ENCODE measurements at places on chromosomes 13 and 19.

DNA sequence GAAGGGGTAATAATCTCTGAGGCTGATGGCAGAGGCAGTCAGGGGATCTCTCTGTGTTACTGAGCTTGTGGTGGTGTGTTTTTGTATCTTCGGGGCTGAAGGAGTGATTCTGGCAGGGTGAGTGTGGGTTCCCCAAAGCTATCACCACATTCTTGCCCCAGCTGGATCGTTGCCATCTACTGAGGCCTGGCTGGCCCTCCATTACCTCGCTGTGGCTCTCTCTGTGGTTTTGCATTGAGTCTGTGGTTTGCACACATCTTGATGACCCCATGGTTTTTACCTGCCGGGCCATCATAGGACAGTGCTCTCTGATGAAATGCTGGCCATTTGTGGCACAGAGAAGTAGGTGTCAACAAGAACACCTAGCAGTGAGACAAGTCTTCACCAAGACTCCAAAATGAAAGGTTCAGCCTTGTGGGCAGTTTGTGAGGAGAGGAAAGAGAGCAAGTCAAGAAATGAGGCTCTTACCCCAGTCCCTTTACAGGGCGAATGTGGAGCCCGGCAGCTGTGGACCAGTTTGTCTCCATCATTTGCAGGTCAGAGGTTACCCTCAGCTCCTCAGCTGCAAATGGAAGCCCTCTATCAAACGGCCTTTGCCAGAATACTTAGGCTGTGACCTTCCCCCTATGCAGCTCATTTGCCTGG lies 69.0 kb upstream of the NPAS1 start:
- no peak for DNase-seq

- DNase-seq: no peak
These were observed 185.5 kb downstream of the DNAJC3 start for GRCh38 chr13:95862408-95862807.

DNA sequence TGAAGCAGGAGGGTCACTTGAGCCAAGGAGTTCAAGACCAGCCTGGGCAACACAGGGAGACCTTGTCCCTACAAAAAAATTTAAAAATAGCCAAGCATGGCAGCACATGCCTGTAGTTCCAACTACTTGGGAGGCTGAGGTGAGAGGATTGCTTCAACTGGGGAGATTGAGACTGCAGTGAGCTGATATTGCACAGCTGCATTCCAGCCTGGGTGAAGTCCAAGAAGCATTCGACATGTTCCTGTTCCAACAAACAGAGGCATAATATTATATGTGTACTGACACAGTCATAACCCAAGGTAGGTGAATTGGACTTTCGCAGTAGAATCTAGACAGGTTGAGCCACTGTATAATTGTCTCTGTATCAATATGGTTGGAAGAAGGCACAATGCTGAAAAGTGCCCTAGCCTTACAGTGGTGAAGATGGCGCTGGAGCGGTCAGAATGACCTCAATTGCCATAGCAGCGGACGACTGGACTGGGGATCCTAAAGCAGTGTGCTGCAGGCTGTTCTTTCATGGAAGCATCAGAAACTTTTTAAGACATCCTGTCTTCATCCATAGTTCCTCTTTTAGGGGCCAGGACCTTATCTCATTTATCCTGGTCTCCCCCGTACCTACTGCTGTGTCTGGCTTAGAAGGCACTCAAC lies 112.0 kb upstream of the CLDN10 start:
- DNase-seq: no peak

DNA sequence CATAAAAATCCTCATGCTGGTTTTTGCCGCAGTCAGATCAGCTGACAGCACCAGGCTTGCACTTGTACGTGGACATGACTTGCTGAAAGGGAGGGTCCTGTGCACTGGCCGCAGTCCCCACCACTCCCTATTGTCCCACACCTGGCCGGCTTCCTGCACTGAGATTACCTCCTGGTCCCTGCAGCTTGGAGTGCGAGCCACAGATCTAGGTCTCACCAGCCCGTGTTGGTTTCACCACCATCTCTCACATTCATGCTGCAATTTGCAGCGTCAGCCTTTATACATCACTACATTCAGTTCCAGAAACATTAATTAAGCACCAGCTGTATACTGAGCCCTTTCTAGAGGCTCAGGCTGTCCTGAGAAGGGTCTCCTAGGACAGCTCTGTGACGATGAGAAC lies 15.0 kb upstream of the CD22 start:
- DNase-seq: no peak

- DNase-seq: no peak
These were observed 236.2 kb upstream of the HTR2A start for GRCh38 chr13:47133011-47133445.

GRCh38 chr19:58558623-58559274 lies 338 bp upstream of the UBE2M start:
- DNase-seq: no peak

- DNase-seq: no peak
These were observed 5.1 kb upstream of the KLF2 start for GRCh38 chr19:16319481-16319880.

DNA sequence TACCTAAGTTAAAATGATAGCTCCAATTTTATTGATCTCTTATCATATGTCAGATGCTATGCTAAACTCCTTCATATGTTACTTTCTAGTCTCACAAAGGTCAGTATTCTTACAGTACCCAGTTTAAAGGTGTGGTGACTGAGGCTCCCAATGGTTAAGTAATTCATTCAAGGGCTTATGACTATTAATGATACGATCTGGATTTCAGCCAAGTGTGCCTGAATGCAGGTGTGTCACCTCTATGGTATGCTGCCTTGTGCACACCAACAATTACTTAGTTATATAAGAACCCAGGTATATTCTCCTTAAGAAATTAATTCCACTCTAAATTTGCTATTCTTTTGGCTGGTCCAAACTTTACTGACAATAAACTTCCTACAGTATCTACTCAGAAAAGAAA lies 84.6 kb upstream of the TRPC4 start:
- DNase-seq: no peak

DNA sequence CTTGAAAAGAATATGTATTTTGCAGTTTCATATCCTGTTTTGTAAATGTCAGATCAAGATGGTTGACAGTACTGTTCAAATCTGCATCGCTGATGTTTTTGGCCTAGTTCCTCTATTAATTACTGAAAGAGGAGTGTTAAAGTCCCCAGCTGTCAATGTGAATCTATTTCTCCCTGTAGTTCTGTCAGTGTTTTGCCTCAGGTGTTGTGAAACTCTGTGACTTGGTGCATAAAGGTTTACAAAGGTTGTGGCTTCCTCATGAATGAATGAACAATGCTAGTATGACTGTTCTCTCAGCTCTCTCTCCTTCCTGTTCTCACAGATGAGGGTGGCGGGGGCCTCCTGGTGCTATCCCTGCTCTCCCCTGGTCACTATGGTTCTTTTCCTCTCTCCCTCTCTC lies 142.4 kb downstream of the MYCBP2 start:
- no peak for DNase-seq

DNA sequence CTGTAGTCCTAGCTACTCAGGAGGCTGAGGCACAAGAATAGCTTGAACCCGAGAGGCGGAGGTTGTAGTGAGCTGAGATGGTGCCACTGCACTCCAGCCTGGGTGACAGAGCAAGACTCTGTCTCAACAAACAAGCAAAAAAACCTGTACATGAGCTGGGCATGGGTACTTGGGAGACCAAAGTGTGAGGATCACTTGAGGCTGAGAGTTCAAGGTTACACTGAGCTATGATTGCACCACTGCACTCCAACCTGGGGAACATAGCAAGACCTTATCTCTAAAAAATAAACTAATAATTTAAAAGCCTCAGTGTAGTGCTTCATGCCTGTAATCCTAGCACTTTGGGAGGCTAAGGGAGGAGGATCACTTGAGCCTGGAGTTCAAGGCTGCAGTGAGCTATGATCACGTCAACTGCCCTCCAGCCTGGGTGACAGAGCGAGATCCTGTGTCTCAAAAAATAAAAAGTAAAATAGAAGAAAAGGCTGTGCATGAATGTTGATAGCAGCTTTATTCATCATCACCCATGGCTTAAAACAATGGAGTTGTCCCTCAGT lies 12.3 kb upstream of the DOCK6 start:
- DNase-seq: no peak

DNA sequence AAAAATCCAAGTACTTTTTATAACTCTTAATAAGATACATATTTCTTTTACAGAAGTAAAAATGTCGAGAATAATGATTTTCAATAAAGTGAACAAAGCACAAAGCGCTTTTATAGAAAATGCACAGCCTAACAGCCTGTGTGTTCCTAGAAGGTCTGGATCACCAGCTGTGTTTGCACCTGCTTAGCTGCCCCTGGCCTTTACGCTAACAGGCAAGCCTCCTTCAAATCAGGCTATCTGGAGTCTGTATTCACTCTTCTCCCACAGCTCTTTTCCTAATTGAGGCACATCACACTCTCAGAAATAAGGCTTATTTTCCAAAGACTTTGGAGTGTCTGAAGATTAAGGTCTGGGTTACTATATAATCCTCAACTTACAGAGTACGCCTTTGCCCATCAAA lies 183.1 kb downstream of the LHFPL6 start:
- DNase-seq: peak; percentile 25

DNA sequence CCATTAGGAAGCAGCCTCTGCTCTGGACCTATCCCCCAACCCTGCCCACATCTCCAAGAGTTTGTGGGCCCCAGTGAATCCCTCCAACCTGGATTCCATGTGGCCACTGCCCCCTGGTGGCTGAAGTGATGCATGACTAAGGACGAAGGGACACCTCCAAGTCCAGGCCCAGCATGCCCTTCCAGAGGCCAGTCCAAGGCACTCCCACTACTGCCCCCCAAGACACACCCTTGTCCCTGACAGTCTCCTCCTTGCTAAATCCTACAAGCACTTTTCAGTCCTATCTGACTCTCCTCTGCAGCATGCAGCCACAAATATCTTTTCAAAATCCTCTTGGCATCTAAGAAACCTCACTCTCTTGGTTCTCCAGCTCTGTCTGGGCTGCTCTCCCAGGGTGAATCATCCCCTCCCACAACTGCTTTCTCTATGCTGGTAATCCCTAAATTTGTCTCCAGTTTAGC lies 33.0 kb downstream of the DEDD2 start:
- DNase-seq: peak; percentile 71

- DNase-seq: no peak
These were observed 4.2 kb downstream of the SLC7A9 start for GRCh38 chr19:32865326-32865725.

DNA sequence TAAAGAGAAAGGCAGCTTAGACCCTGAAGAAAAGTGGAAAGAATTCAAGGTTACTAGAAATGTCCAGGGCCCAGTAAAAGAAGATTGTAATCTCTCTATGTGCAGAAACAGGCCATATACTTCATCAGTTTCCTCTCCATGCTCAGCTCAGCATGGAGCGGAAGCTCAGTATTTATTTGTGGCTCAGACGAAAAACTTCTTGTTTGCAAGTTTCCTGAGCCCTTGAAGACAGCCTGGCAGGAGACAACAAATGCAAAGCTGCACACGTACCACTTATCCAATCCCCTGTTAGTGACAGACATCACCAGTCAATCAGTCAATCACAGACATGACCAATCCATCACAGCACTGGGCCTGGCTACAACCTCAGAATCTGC lies 8.1 kb upstream of the KLF2 start:
- DNase-seq: no peak

- peak; percentile 45 for DNase-seq
These were observed 918 bp upstream of the LHB start for GRCh38 chr19:49017666-49018351.

DNA sequence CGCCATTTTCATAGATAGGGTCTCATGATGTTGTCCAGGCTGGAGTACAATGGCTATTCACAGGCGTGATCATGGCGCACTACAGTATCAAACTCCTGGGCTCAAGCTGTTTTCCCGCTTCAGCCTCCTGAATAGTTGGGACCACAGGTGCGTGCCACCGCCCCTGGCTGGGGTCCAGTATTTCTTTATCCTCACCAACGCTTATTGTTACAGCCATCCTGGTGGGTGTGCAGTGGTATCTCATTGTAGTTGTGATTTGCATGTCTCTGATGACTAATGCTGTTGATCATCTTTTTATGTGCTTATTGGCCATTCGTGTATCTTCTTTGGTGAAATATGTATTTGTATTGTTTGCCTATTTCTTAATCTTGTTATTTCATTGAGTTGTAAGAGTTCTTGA lies 49.0 kb downstream of the SIPA1L3 start:
- peak; percentile 61 for DNase-seq

GRCh38 chr19:16076958-16077611 lies 790 bp downstream of the TPM4 start:
- DNase-seq: peak; percentile 17

GRCh38 chr19:58021541-58022282 lies 12.1 kb upstream of the ZSCAN1 start:
- DNase-seq: peak; percentile 4

Measured in NCI-H2081 (cell line).